ENCODE measurements at places on chromosomes 5 and 9.

- DNase-seq: no peak
Observed at GRCh38 chr9:116095403-116095802, 58.2 kb upstream of the PAPPA start.

DNA sequence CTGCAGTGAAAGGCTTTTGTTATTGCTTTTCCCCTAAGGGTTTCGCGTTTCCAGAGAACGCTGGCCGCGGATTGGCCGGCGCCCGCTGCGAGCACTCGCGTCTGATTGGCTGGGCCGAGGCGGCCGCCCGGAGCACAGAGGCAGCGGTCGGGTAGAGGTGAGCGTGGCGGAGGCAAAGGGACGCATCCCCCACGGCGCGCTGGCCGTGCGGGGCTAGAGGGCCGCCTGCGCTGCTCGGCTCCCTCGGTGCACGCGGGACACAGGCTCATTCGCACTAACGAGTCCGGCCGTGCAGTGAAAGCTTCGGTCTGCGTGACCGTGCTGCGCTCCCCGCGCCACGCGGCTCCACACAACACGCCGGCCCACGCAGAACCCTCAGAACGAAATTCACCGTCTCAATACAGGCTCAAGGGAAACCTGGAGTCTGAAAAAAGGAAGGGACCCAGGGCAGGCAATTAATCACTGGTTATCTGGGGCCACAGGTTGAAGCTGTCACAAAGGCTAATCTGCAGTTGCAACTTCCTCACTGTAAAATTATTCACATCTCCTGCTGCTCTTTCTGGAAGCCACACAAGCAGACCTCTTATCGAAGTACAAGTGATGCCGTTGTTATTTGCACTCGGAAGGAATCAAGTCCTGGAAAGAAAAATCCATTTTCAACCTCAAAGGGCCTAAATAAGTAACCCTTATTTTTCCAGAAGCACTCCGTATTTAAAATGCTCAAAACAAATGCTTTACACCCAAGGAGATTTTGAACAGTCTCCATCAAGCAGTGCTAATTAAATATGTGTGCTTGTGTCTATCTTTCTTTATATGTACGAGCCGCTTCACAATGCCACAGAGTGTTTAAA lies 94.6 kb downstream of the ZNF608 start:
- peak; percentile 94 for DNase-seq

- DNase-seq: peak; percentile 65
Observed at GRCh38 chr9:73137286-73137899, 14.3 kb upstream of the ANXA1 start.

GRCh38 chr5:157563373-157563928 lies 12.1 kb downstream of the ADAM19 start:
- DNase-seq: no peak

- DNase-seq: no peak
Observed at GRCh38 chr5:173051746-173052145, 4.4 kb upstream of the CREBRF start.

DNA sequence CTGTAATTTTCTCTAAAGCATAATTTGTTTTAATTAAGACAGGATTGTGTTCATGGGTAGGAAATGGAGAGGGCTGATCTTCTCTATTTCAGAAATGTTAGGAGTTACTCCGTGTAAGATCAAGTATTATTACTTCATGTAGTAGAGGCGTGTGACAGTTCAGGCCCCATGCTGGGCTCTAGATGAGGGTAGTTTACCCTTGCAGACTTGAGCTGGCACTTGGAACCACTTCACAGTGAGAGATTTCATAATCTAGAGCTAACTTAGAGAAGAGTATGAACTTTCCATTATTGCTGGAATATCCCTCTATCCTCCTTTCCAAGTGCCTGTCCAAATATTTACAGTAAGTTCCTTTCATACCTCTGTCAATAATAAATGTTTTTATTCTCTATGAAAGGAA lies 195.1 kb downstream of the PCSK5 start:
- no peak for DNase-seq

GRCh38 chr5:113909782-113910181 lies 396.3 kb downstream of the YTHDC2 start:
- peak; percentile 15 for DNase-seq

DNA sequence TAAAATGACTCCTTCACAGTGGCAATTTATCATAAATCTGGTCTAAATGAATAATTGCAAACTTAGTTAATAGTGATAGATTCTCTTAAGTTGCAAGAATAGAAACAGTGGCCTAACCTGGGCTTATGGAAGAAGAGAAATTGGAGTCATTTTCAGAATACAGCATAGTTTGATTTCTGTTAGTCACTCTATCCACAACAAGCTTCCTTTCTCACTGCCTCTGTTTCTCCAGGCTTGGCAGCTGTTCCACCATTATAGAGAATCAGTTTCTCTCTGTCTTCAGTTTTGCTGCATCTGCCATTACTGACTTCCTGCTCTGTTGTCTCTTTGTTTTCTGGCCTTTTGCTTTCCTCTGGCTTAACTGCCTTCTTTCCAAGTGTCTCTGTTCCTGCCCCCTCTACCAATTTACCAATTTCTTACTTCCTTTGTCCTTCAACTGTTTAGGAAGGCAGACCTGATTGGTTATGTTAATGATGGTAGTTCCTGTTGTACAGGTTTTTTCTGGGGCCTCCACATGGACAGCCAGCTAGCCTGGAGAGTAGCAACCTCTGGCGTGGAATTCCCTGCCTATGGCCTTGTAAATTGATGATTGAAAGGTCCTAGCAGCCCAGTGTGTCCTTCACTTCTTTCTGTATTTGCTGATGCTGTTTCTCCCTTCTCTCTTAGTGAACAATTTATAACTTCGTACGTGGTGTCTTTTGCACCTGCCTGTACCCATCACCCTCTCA lies 75.9 kb upstream of the RASGRF2 start:
- DNase-seq: peak; percentile 19

- no peak for DNase-seq
Observed at GRCh38 chr5:67240846-67241245, 44.2 kb upstream of the CD180 start.

DNA sequence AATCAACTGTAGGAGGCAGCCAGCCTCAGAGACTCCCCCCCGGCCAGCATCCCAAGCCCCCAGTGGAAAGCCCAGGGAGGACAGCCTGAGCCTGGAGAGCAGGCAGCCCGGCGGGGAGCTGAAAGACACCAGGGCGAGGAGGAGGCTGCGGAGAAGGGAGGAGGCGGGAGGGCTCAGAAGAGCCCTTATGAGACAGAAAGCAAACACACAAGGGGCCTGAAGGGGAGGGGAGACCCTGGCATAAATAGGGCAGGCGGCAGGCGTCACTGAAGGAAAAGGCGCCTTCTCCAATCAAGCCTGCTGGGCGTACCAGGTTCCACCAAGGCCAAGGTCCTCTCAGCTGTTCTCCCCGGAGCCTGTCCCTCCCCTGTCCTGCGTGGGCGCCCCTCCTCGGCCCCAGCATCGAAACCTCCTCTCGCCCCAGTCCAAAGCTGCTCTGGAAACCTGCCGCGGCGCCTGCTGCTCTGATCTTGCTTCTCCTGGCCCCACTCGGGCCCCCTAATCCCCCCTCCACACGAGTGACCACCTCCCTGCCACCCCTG lies 1.3 kb downstream of the SLC9A3 start:
- DNase-seq: peak; percentile 63

GRCh38 chr5:80569961-80570786 lies at the start of gene ANKRD34B:
Gene ANKRD34B, minus strand, starts transcription at chr5:80570280. Its CDS starts 10,261 bp downstream, at chr5:80560019.
- DNase-seq: peak; percentile 75

- no peak for DNase-seq
Observed at GRCh38 chr9:134536101-134536900, 105.3 kb upstream of the COL5A1 start.

- DNase-seq: no peak
Observed at GRCh38 chr5:130035388-130035787, 131.1 kb downstream of the CHSY3 start.

- DNase-seq: no peak
Observed at GRCh38 chr9:121560921-121561320, 61.3 kb upstream of the GGTA1 start.

GRCh38 chr5:142095035-142095434 lies 13.5 kb upstream of the NDFIP1 start:
- no peak for DNase-seq

- DNase-seq: no peak
Observed at GRCh38 chr9:98453589-98454311, 198.3 kb upstream of the TBC1D2 start.

GRCh38 chr9:128214571-128215490 lies 11.7 kb downstream of the DNM1 start:
- no peak for DNase-seq

DNA sequence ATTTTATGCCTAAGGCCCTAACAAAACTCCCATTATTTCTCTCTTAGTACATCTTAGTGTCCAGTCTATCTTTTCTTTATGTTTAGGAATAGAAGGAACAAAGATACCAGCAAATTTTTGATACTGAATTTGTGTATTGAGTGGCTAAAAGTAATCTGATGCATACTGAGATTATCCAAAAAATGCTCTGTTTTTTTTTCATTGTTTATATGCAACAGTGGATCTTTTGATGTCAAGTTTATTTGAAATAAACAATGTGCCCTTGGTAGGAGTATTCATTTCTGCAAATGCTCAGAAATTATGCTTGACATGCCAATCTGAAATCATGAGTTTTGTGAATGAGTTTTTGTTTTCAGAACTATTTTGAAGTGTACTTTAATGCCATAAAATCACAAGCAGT lies 58.7 kb downstream of the CCDC192 start:
- DNase-seq: no peak

DNA sequence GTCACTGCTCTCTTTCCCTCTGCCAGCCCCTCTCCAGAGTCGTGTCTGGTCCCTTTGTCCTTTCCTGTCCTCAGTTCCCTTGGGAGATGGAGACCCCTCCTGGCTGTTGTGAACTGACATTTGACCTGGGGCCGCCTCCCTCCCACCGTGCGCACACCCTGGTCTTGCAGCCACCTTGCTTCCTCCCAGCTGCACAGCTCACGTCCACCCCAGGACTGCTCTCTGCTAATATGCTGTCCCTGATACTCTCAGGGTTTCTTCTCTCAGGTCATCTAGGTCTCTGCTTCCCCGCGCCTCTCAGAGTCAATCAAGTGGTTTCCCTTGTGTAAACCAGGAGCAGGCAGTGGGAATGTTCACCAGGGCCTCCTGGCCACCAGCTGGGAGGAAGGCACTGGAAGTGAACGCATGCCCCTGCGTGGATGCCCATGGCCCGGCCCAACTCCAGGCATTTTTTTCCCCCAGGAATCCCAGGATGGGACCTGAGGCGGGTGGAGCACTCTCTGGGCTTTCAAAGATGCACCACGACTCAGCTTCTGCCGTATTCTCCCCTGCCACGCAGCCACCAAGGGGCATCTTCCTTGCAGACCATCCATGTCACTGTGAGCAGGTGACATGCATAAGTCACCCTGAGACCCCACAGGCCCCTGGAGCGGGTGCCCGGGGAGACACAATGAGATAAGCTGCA lies 142.4 kb downstream of the OLFM1 start:
- no peak for DNase-seq

DNA sequence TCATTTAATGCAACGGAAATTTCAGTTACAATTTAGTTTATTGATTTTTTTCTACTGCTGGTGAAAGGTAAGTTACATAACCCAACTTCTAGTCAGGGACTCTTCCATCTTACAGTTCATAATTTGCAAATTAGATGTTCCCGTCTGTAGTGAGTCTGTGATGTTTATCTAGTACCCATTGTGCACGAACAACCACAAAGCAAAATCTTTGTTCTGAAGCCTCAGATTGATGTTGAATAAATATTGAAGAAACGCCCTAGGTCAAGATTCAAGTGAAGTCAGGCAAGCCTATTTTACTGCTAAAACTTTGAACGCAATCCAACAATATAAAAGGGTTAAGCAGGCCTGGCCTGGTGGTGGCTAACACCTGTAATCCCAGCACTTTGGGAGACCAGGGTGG lies 43.1 kb downstream of the BASP1 start:
- DNase-seq: no peak

GRCh38 chr9:114318416-114318815 lies 4.5 kb upstream of the ORM1 start:
- no peak for DNase-seq

- peak; percentile 67 for DNase-seq
Observed at GRCh38 chr9:124259158-124259808, 1.5 kb downstream of the NEK6 start.

DNA sequence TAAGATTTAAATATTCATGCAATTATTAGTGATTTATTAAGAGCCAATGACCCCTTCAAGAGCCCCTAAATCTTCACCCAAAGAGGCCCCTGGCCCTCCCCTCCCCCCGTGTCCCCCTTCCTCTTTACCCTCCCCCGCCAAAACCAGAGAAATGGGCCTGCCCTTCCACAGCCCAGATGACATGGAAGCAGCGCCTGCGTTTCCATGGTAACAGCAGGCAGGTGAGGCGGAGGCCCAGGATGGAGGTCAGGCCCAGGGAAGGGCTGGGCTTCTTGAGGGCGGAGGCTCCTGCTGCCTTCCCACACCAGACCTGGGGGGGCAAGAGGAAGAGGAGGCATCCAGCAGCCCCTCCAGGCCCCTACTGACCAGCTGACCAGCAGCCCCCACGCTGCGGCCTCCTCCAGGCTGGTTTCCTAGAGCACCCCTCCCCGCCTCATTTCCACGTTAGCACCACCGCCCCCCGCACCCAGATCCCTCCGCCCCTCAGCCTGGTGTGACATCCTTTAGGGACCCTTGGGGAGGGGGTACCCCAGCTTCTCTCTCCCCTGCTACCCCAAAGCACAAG lies 37.4 kb downstream of the UNC5A start:
- peak; percentile 67 for DNase-seq

DNA sequence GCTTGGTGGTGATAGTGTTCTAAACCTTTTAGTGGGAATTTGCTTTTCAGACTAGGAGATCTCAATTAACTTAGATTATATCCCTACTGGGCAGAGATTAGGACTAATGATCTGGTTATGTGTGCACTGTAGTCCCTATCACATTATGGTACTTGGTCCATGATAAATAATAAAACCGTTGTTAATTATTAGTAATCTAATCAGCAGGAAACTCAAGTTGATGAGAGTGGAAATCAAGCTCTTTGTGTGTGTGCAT lies 262.3 kb downstream of the ARHGAP26 start:
- no peak for DNase-seq

GRCh38 chr5:11273180-11273903 lies 512.3 kb upstream of the DAP start:
- peak; percentile 47 for DNase-seq

GRCh38 chr5:95027151-95027721 lies 257.7 kb downstream of the MCTP1 start:
- DNase-seq: no peak

DNA sequence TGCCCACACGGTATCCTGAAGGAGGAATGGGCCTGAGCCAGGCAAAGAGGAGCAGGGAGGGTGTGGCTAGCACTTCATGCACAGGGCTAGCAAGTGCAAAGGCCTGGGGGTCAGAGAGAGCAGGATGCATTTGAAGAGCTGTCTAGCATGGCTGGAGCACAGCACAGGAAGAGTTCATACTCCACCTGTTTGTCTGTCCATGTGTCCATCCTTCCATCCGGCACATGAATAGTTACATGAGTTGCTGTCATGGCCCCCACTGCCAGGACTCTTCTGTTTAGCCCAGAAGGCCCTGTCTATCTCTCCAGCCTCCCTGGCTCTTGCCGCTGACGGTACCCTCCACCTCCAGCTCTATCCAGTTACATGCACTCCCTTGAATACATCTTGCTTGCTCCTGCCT lies 17.1 kb downstream of the RGS3 start:
- DNase-seq: no peak

DNA sequence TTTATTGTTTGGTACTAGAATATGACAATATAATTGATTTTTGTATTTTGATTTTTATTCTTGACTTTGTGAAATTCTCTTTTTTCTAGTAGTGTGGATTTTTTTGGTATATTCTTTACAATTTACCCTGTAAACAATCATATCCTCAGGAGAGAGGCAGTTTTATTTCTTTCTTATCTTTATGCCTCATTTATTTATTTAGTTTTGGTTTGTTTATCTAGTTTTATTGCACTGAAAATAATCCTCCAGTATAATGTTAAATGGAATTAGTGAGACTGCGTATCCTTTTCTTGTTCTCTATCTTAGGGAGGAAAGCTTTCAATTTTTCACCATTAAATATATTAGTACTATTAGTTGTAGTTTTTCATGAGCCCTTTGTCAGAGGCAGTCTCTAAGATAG lies 109.4 kb downstream of the MACROH2A1 start:
- DNase-seq: no peak
